Activated T-helper 1 cell treated with Interleukin-2 at 50 U/mL for 16 hours (primary cell): ENCODE measurements at places on chromosomes 2 and 18.

- no peak for DNase-seq
These were observed 79.8 kb downstream of the MAP4K4 start for GRCh38 chr2:101777337-101777736.

DNA sequence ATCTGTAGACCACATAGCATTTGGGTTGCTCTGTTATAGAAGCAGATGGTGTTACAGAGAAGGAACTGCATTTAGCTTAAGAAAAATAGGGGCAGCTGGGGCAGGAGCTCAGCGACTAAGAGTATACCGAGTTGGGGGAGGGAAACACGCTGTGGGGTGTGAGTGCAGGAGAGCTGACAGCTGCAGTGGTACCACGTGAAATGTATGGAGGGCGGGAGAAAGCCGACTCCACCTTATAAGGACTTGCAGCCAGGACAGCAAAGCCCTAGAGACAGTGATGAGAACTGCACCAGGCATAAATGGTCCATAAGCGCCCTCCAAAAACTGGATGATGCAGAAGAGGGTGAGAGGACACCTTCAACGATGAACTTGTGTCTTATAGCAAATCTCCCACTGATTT lies 237.6 kb downstream of the PRKCE start:
- no peak for DNase-seq

- DNase-seq: no peak
These were observed 147.0 kb upstream of the LHCGR start for GRCh38 chr2:48902521-48902920.

DNA sequence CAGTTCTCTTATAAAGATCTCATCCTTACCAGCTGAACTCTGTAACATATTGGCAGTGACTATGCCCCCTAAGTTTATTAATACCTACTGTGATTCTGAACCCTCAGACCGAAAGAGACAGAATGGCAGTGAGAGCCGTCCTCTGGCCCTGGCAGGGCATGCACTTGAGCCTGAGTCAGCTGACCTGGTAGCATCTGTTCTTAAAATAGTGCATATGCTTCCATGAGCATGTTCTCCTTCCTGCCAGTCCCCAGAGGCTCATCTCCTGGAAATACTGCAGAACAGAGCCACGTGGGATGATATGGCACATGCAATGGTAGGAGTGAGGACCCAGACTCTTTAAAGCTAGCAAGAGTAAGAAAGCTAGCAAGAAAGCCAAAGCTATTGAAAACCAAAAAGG lies 59.0 kb downstream of the RASGRP3 start:
- no peak for DNase-seq

DNA sequence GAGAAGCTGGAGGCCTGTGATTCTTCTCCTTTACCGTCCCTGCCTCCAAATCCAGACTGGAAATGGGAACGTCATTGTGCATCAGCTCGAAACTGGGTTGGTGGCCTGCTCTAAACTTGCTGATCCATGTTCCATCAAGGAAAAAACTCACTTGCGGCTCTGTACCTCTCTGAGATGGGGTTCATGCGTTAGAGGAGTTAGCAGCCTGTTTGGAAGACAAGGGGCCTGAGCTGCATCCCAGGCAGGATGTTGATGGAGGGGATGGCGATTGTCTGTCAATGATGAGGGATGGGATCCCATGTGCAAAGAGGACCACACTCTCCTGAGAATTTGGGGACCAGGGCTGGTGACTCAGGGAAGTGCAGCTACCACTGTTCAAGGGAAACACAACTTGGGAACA lies 26.0 kb downstream of the TWIST2 start:
- no peak for DNase-seq

DNA sequence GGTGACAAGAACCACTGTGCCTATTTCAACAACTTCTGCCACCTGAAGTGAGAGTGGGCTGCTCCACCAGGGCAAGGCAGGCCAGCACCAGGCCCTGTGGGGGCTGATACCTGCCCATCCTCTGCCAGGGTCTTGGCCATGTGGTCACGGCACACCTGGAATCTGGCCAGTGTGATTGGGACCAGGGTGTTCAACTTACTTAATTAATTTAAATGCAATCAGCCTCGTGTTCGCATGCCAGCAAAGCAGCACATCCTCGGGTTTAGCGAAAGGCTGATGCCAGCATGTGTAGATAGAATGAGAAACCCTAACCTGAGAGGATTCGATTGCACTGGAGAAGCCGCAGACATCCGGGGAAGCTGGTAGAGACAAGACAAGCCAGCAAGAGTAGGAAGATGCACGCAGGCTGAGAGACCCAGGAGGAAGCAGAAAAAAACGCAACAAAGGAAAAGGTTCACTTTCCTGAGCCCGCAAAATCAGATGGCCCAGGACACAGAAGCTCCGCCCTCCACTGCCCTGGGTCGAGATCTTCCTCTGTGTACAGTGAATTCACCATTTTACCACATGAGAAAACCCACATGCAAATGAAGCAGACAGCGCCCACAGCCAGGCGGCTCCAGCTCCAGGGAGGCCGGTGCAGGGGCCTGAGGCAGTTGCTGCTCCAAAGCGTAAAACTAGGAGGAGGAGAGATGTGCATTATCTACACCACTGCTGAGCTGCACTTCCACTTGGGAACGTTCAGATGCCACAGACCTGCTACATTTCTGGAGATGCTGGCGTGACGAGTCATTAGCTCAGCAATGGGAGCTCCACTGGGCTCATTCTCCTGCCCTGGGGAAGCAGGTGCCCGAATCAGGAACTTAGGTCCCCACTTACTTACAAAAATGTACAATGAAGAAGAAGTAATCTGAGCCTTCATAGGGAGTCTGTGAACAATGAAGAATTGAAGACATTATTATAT lies 92.1 kb downstream of the TMEM18 start:
- DNase-seq: no peak

DNA sequence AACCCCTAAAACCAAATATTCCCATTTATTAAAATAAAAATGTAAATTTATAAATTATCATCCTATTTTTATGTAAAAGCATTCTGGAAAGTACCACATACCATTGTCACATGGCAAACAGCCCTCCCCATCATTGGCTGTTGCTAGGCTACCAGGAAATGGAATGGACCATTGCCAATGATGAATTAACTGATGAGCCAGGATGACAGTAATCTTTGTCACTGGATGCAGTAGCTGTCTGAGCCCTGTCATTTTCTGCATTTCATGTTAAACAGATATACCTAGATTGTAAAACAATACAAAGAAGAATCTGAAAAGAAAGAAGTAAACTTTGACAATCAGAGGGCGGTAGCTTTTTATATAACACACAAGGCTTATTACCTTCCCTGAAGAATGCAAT lies 641.4 kb downstream of the BCL11A start:
- no peak for DNase-seq

- no peak for DNase-seq
These were observed 9.3 kb downstream of the GPN1 start for GRCh38 chr2:27638037-27638637.

GRCh38 chr2:98457045-98457696 lies 12.5 kb downstream of the INPP4A start:
- DNase-seq: no peak

GRCh38 chr2:2570360-2570759 lies 239.3 kb upstream of the MYT1L start:
- DNase-seq: no peak

- DNase-seq: no peak
These were observed 6.9 kb downstream of the OSR1 start for GRCh38 chr2:19351499-19351898.

GRCh38 chr18:10121786-10122515 lies 208.1 kb downstream of the VAPA start:
- no peak for DNase-seq

- no peak for DNase-seq
These were observed 6.0 kb downstream of the ANKMY1 start for GRCh38 chr2:240551811-240552210.

DNA sequence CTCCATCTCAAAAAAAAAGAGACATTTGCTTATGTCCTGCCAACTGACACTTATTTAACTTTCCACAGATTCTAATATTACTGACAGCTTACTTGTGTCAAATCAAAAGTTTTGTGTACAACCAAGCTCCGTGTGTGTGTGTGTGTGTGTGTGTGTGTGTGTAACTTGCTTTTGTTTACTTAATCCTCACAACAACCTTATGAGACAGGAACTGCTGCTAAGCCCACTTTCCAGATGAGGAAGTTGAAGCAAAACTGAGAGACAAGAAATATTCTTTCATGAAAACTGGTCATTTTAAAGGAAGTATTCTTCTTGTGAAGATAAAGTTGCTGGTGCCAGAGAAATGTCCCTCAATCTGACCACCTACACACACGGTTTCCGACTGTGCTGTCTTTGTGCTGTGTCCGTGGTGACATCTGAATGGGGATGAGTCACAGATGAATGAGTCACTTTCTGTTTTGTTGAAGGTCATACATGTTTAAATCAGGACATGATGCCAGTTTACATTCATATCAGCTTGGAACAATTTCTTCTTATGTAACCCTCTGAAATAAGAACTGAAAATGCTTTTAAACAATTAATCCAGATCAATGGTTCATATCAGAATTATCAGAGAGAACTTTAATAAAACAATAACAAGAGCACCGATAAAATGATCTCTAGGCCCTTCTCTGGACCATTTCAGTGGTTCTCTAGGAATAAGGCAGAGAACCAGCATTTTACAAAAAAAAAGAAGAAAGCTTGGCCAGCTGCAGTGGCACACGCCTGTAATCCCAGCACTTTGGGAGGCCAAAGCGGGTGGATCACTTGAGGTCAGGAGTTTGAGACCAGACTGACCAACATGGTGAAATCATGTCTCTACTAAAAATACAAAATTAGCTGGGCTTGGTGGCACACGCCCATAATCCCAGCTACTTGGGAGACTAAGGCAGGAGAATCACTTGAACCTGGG lies 95.5 kb downstream of the THNSL2 start:
- no peak for DNase-seq

- DNase-seq: no peak
These were observed 7.4 kb downstream of the DNAJB2 start for GRCh38 chr2:219286436-219287115.

- DNase-seq: no peak
These were observed 6.2 kb downstream of the EIF2B4 start for GRCh38 chr2:27363933-27364332.

DNA sequence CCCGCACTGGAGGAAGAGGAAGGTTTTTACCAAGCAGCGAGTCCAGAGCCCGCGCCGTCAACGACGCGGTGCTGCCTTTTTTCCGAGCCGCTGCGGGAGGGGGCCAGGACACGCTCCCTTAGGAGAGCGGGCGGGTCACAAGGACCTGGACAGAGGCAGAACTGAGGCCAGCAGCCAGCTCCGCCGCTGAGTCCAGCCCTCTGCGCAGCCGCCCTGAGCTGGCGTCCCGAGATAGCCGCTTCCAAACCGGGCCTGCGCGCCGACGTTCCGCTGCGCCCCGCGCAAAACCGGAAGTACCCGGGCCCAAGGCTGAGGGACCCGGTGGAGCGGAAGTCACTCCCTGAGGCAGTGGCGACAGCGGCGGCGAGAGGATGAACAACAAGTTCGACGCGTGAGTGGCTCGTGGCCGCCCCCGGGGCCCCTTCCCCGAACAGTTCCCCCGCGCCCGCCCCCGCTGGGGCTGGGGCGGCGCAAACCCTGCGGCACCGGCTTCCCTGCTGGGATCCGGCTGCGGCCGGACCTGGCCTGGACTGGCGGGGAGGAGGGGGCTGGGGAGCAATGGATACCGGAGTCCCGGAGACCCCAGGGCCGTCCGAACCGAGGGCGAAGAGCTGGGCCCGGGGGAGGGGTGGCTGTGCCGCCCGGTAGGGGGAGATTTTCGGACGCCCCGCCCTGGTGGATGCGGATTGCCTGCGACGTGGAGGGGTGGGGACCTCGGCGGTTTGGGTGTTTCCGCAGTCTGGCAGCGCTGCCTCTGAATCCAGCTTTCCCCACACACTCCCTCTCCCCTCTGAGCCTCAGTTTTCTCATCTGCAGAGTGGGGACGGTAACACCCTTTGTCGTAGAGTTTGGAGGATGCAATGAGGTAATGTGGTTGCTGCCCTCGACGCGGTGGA lies at the start of the genes EIF4E2 and TIGD1:
Gene EIF4E2 (plus strand): TSS at position 336 of the 896 bp plus-strand sequence. CDS start 36 bp downstream, at position 372.
Gene TIGD1 (minus strand): TSS at position 204 of the 896 bp plus-strand sequence. CDS start 675 bp downstream, outside the sequence.
- DNase-seq: peak; percentile 87

DNA sequence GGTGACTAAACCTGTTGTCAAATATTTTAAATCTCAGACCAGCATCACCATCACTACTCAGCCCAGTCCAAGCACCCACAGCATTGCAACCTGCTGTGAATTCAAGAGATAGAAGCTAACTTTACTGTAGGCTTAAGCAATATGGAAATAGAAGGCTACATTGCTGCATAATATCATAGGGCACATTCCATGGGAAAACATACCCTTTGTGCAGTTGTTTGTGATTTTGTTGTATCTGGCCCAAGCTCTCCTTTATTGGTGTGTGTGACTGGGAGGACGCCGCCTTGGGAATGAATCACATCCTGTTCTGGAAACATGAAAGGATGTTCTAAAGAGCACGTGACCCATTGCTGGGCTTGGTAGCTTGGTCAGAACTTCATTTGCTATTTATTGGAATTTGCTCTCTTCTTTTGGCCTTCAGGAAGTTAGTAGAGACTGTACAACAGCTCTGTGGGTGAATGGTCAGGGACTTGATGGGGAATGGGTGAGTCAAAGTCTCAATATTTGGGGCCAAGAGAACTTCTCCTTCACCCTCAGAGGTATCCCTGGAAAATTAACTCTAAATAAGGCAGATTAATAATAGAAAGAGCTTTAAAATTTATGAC lies 106.8 kb upstream of the SERPINE2 start:
- no peak for DNase-seq

- no peak for DNase-seq
These were observed 1.6 kb upstream of the SNED1 start for GRCh38 chr2:240996834-240997140.

DNA sequence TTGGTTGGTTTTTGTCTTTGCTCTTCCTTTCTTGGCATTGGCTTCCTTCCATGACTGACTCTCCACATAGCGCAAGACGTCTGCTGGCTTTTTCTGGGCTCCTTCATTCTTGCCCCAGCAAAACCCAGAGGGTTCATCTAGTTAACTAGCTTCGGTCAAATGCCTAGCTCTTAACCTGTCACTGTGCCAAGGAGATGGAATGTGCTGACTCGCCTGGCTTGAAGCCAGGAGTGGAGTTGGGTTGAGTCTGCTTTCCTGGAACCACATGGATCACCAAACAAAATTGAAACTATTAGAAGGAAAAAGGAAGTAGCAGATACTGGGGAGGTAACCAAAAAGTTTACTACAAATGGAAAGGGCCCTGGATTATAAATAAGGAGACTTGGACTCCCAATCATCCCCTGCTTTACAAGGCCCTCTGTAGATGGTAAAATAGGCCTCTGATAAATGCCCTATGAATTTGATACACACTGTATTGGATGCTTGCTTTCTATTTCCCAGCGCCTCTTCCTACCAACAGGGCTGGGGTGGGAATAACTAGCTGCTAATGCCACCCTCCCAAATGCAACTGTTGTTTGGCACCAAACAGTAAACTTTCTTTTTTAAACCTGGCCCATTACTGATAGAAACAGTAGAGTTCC lies 11.3 kb downstream of the MALT1 start:
- no peak for DNase-seq
